ENCODE measurements at places on chromosomes 5 and 9.

- DNase-seq: no peak
Observed at GRCh38 chr5:168357876-168358275, 66.4 kb downstream of the WWC1 start.

GRCh38 chr9:21454149-21454548 lies 13.9 kb downstream of the IFNA1 start:
- DNase-seq: no peak

DNA sequence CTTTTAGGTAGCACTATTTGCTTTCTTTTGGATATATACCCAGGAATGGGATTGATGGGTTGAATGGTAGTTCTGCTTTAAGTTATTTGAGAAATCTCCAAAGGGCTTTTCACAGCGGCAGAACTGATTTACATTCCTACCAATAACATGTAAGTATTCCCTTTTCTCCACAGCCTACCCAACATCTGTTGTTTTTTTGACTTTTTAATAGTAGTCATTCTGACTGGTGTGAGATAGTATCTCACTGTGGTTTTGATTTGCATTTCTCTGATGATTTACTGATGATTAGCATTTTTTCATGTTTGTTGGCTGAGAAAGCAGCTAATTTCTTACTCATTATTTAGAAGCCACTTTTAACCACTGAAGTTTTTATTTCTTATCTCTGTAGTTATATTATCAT lies 221.1 kb upstream of the ACTBL2 start:
- DNase-seq: no peak

DNA sequence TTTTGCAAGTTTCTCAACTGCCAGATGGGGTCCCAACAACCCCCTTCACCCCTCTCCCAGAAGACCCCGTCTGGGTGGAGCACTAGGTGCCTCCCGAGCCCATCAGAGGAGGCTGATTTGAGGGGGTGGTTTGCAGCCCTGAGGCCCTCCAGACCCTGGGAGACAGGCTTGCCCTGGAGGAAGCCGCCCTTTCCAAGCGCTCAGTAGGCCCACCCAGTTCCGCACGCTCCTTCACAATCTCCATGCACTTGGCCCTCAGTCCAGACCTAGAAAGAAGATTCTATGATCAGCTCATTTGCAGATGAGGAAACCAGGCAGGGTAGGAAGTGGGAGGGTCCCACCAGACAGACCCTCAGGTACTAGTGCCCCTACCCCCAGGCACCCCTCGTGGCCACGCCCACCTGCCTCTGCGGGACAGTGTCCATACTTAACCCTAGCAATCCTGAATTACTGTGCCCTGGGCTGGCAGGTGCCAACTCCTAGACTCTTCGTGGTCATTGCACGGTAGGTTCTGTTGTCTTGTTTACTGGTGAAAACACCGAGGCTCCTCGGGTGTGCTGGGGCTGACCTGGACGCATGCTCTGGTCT lies 22.3 kb downstream of the OR2V1 start:
- no peak for DNase-seq

DNA sequence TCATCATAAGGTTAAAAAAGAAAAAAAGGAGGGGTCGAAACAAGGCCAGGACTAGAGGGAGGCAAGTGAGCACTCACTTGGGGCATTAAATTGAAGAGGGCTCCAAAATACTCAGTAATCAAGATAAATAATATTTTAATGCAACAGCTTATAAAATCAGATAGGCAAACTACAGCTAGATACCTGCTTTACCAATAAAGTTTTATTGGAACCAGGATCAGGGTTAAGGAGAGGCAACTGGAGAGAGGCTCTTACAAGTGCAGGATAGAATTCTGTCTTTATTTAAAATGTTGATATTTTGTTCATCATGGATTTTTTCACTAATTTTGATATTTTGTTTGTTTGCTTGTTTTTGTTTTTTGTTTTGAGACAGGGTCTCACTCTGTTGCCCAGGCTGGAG lies 30.3 kb upstream of the PURA start:
- DNase-seq: no peak

GRCh38 chr9:68808338-68808890 lies 103.4 kb downstream of the PIP5K1B start:
- DNase-seq: peak; percentile 52

DNA sequence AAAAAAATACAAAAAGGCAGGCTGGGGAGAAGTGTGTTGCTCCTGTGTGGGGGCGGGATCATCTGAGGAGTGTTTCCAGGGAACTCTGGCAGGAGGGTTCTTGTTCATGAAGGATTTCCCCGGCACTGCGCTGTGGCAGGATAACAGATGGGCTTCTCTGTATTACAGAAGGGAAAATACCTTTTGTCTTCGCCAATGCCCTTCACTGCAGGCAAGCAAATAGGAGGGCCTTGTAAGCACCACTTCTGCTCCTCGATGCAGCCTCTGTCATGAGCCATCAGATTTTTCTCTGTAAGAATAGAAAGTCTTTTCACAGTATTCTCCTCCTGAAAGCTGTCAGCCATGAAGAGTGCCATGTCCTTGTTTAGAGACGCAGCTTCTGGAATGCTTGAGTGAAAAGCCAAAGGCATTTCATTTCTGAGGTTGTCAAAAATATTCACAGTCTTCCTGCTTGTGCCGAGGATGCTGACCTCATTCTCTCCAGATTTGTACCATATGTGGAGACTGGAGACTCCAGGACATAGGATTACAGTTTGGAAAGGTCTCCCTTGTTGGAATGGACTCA lies 294.0 kb downstream of the YTHDC2 start:
- no peak for DNase-seq

GRCh38 chr5:91079037-91079436 lies 304.1 kb downstream of the ARRDC3 start:
- DNase-seq: no peak

DNA sequence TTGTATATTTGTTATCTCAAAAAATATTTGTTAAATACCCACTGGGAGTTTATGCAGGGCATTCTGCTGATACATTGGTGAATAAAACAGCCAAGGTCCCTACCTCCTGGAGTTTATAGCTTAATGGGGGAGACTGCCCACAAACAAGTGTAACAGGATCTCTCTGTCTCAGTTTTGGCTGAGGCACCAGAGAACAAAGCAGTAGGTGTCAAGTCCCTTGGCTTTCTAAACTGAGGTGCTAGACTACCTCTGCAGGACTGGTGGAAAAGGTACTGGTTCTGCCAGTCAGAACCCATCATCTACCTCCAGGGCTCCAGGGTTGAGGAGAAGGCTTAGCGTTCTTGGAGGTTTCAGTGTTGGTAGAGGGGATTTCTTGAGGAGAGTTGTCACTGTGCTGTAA lies 188.4 kb upstream of the ELL2 start:
- no peak for DNase-seq

GRCh38 chr9:124782661-124783574 lies 6.0 kb downstream of the OLFML2A start:
- DNase-seq: no peak

Data from COR-L47 (cell line).